Activated naive CD4-positive, alpha-beta T cell treated with anti-CD3 and anti-CD28 coated beads for 36 hours (primary cell): ENCODE measurements at places on chromosomes 2 and 18. TPM values are rescaled to one million over a fixed set of nuclear protein-coding genes. Genes with fewer than 3 reads are reported as not detected.

ABCG5 gene
- not detected for total RNA-seq

ACVR1 gene
- 20.8 TPM for total RNA-seq

FRZB gene
- total RNA-seq: not detected

DSC3 gene
- total RNA-seq: not detected

DYNAP gene
- total RNA-seq: not detected

RGPD3 gene
- 0.20 TPM for total RNA-seq

ITGA6 gene
- total RNA-seq: 16.5 TPM

RRM2 gene
- total RNA-seq: 514 TPM
